Stimulated activated CD4-positive, alpha-beta T cell treated with anti-CD3 and anti-CD28 coated beads, Interleukin-2, amount 100 ng/mL, for 24 hours (primary cell): ENCODE measurements at places on chromosomes 4 and X.

- DNase-seq: no peak
Measured at GRCh38 chrX:51776851-51777250, 33.6 kb downstream of the GSPT2 start.

- no peak for DNase-seq
Measured at GRCh38 chr4:142347241-142347640, 498.9 kb downstream of the INPP4B start.

DNA sequence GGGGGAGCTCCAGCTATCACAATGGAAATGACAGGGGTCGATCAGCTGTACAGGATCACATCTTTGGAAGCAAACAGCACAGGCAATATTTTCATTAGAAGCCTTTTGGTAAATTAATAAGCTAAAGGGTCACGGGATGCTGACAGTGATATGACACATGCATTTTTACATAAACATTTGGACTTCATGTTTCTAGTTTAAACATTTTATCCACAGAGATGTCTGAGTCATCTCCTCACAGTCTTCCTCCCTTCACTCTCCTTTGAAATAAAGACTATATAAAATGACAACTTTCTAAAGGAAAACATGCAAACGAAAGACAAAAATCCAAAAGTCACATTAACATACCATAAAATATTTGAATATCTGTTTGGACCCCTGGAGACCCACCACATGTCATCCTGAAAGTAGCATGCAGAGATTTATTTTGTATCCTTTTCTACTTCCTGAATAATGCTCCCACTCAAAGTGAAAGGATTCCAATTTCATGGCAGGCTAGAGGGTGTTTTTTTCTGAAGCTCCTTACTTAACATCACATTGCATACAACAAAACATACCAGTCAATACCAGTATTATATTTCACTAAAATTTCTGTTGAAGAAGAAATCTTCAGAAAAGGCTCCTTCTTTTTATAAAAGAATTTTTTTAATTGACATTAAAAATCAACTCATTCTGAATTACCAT, 200.1 kb upstream of the PPARGC1A start:
- DNase-seq: no peak

GRCh38 chr4:122309988-122310626, 68.7 kb upstream of the ADAD1 start:
- no peak for DNase-seq

DNA sequence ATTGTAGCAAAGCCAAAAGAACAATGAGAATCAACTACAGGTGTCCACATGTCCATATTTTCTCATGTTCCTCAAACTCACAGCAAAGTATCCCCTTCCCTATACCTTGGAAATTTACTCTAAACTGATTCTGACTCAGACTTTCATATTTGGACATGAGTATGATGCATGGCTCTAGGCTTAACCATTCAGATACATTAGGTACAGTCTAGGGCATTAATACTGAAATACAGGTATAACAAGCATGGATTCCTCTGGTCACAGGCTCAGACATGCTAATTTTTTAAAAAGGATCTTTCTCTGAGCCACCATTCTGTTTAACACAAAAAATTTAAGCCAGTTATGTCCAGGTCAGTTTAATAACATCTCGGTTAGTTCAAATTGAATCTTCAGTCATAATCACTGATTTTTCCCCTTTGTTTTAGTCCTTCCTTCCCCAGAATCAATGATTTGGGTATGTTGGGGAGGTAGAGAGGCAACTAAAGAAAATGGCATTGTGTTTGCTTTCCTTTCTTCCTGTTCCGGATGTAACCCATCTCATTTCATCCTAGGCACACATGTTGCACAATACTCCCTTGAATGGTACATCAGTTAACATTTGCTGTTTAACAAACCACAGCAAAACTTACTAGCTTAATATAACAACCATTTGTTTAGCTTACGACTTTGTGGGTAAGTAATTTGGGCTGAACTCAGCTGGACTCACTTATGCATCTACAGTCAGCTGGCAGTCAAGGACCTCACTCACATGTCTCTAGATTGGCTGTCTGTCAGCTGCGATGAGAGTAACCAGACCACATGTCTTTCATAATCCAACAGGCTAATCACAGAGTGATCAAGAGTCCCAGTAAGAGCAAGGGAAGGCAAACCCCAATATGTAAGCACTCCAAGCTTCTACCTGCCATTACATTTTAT, 75.3 kb upstream of the GRIA3 start:
- no peak for DNase-seq

DNA sequence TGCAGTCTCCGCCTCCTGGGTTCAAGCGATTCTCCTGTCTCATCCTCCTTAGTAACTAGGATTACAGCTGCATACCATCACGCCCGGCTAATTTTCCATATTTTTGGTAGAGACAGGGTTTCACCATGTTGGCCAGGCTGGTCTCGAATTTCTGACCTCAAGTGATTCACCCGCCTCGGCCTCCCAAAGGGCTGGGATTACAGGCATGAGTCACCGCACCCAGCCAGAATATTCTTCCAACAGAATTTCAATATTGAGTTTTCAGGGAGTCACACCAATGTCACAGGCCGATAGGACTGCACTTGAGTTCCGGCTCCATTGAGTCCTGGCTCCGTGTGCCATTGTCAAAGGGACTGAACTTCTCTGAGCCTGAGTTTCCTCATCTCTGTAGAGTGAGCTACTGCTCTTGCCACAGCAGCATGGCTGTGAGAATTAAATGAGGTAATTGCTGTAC, 82.9 kb downstream of the CLCN4 start:
- DNase-seq: no peak

DNA sequence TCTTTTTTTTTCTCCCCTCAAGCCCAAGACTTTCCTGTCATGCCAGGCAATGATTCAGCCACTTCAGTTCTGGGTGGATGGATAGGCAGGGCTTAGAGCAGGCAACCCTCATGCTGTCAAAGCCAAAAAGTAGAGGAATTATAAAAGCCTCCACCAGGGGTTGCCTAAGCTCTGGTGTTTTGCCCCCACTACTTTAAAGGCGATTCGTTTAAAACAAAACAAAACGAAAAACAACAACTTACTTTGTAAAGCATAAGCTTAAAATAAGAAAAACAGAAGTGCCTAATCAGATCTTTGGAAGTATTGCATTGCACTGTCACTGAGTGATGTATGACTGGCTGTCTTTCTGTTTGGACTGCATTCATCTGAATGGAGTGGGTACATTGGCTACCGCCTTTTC, 5.3 kb upstream of the IDS start:
- no peak for DNase-seq

- DNase-seq: no peak
Measured at GRCh38 chr4:5956285-5957021, 61.8 kb downstream of the C4orf50 start.

DNA sequence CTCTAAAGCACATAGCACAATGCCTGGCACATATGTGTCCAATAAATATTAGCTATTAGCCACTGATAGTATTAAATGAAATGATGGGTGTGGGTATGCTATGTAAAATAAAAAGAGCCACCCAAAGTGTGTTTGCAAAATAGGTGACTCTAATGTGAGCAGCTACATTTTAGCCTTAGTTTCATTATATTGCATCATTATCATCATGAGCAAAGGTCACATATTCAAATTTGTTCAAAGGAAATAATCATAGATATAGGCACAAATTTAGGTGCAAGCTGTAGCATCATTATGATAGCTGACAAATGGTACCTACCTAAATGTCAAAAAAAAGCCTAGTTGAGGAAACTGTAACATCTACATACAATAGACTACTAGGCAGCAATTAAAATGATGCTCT, 373.9 kb upstream of the FGF13 start:
- no peak for DNase-seq

DNA sequence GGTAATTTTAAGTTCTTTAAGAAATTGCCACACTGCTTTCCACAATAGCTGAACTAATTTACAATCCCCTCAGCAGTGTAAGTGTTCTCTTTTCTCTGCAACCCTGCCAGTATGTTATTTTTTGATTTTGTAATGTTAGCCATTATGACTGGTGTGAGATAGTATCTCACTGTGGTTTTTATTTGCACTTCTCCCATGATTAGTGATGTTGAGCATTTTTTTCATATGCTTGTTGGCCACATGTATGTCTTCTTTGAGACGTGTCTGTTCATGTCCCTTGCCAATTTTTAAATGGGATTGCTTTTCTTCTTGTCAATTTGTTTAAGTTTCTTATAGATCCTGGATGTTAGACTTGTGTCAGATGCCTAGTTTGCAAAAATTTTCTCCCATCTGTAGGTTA, 86.1 kb downstream of the BMP3 start:
- no peak for DNase-seq

DNA sequence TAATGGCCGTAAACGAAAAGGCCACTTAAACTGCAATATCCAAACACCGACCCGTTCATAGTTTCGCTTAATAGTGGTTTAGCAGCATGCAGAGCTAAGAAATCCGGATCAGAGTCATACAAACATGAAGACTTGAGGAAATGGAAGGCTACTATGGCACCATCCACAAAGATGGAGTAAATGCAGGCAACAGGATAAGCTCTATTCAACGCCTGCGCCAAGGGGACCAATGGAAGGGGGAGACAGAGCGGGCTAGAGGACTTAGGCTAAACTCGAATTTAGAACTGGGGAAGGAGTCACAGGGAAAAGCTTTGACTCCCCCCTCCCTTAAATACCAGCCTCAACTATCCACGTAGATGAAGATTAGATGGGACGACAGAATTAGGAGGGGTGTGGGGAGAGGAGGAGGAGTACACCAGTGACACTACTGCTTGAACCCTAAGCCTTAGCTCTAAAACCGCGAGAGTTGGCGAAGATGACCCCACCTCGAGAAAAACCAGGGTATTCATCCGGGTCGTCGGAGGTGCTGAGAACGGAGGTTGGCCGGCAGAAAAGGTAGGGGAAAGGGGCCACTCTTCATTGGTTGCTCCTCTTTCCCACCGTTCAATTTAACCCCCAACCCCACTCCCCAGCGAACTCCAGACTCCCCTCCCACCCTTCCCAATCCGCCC, 3.5 kb downstream of the HUWE1 start:
- DNase-seq: peak; percentile 39

GRCh38 chr4:95547715-95548471, 880 bp downstream of the UNC5C start:
- peak; percentile 5 for DNase-seq

GRCh38 chr4:101787701-101788316, 2.7 kb upstream of the BANK1 start:
- DNase-seq: no peak

DNA sequence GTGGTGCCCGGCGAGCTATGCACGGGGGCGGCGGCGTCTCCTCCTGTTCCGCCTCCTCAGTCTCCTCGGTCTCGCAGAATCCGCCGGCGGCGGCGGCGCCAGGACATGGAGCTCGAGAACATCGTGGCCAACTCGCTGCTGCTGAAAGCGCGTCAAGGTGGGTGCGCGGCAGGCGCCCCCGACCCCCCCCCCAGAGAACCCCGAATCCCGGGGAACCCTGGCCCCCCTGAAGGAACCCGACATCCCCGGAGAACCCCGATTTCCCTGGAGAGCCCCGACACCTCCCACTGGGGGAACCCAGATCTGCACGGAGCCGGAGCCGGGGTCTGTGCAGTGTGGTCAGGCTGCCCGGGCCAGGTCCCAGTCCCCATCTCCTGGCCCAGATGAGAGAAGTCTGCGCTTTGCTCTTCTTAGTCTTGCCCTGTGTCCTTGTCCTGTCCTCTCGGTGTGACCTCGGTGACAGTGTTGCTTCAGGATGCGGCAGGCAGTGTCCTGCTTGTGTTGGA, 648 bp downstream of the GRK4 start:
- DNase-seq: no peak

- no peak for DNase-seq
Measured at GRCh38 chr4:6371812-6372211, 100.6 kb downstream of the PPP2R2C start.

- DNase-seq: no peak
Measured at GRCh38 chrX:66635360-66635759, 3.5 kb downstream of the EDA2R start.

GRCh38 chrX:115047715-115048114, 30.3 kb upstream of the IL13RA2 start:
- DNase-seq: no peak

DNA sequence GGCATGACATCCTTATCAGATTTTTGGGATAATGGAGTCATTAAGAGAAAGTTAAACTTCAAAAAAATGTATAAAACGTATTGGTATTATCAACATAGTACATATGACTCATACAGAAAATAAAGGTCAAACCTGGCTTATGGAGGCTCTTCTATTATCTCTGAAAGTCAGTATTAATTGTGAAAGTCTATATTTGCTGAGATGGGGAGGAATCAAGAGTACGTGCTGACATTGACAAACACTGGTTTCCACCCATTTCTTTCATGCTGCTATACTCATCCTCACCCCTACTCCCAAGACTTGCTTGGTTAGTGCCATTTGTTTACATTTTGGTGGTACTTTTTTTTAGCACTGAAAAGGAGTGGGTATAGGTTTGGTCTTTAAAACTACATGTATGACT, 30.8 kb upstream of the PLA2G12A start:
- DNase-seq: no peak

- no peak for DNase-seq
Measured at GRCh38 chr4:139153411-139154133, 23.4 kb downstream of the ELF2 start.

- DNase-seq: no peak
Measured at GRCh38 chr4:23382879-23383278, 507.0 kb downstream of the PPARGC1A start.

DNA sequence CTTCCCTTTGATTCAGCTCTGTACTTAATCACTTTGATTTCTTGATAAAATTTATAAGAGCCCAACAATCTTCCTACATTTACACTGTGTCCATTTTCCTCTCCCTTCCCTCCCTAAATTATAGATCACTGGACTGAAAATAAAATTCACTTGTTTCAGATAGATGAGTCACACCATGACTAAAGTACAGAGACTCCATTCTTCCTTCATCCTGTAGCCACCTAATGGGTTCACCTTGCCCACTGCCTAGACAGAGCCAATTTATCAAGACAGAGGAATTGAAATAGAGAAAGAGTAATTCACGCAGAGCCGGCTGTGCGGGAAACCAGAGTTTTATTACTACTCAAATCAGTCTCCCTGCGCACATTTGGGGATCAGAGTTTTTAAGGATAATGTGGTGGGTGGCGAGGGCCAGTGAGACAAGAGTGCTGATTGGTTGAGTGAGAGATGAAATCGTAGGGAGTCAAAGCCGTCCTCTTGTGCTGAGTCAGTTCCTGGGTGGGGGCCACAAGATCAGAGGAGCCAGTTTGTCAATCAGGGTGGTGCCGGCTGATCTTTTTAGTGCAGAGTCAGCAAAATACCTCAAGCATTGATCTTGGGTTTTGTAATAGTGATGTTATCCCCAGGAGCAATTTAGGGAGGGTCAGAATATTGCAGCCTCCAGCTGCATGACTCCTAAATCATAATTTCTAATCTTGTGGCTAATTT, 71.3 kb upstream of the MED14 start:
- DNase-seq: no peak
